Activated B cell treated with CpG ODN at 0.5 μM for 24 hours (primary cell): ENCODE measurements at places on chromosomes 3 and 15.

DNA sequence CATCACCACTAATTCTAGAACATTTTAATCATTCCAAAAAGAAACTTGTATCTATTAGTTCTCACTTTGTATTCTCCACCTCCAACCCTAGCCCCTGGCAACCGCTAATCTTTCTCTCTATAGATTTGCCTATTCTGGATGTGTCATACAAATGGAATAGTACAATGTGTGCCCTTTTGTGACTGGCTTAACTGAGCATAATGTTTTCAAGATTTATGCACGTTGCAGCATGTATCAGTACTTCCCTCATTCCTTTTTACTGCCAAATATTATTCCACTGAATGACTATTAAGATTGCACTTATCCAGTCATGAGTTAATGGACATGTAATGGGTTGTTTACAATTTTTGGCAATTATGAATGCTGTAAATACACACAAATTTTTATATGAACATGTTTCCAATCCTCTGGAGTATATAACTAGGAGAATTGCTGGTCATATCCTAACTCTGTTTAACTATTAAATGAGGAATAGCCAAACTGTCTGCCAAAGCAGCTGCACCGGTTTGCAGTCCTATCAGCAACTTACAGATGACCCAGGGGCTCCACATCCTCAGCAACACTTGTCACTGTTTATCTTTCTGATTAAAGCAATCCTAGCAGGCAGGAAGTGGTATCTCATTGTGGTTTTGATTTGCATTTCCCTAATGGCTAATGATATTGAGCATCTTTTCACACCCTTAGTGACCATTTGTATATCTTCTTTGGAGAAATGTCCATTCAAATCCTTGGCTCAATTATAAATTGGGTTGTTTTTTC lies 42.9 kb downstream of the DCUN1D1 start:
- DNase-seq, result no peak

- DNase-seq, result no peak
These were observed 91.0 kb downstream of the LRTM1 start for GRCh38 chr3:54836871-54837270.

- DNase-seq, result no peak
These were observed 32.2 kb downstream of the HGD start for GRCh38 chr3:120649830-120650233.

DNA sequence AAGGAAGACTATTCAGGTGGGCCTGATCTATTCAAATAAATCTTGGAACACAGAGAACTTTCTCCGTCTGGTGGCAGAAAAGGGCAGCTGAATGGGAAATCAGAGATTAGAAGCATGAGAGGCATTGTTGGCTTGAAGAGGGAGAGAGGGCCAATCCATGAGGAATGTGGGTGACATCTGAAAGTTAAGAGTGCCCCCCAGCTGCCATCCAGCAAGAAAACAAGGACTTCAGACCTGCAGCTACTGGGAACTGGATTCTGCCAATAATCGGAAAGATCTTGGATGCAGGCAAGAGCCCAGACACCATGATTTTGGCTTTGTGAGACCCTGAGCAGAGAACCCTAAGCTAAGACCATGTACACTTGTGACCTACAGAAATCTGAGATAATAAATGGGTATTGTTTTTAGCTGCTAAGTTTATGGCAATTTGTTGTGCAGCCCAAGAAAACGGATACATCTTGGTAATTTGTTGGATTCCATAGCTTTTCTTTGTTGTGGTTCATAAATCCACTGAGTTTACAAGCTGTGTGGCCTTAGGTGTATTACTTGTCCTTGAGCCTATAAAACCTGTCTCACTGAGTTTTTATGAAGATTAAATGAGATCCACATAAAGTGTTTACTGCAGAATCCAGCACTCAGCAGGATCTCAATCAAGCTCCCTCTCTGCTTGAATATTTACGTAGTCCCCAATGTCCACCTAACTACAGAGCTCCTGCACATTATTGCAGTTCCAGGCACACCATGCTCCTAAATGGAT lies 82.1 kb upstream of the PRTG start:
- no peak for DNase-seq

DNA sequence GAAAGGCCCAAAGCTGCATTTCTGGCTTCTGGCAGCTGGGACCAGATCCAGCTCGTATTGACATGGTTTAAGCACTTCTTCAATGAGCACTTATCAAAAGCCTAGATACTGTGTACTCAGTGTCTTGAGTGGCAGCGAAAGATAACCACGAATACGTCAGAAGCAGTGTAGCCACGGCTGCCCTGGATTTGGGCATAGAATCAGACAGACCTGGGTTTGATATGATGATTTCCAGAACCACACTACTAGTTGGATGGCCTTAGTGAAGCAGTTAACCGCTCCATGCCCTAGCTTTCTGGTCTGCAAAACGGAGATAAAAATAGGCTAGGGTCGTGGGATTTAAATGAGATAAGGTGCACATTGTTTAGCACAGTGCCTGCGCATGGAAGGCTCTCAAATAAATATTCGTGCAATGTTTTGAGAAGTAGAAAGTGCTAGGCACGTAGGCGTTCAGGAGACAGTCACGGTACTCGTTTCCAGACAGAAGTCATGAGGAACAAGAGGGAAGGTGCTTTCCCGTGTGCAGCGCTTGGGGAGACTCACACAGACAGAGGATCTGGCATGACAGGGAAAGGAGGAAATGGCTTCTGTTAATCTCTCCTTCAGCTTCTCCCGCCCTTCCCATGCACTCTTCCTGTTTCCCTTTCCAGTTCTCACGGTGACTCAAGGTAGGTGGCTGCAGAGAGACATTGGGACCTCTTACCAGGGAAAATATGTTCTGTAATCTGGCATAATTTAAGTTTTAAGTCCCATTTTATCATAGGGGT lies 70.3 kb downstream of the CCNL1 start:
- peak; percentile 20 for DNase-seq

DNA sequence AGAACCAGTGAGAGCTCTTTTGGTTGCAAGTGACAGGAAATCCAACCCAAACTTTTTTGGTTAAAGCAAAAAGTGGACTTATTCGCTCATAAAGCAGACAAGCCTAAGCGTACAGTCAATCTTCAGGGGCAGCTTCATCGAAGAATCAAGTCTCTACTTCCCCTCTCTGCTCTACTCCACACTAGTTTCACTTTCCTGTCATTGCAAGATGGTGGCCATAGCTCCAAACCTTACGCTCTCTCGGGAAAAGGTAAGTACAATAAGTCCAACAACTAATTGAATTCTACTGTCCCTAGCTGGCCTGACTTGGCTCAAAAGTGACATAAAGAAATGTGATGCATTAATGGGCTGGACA lies 24.9 kb upstream of the ZNF710 start:
- DNase-seq, result no peak

DNA sequence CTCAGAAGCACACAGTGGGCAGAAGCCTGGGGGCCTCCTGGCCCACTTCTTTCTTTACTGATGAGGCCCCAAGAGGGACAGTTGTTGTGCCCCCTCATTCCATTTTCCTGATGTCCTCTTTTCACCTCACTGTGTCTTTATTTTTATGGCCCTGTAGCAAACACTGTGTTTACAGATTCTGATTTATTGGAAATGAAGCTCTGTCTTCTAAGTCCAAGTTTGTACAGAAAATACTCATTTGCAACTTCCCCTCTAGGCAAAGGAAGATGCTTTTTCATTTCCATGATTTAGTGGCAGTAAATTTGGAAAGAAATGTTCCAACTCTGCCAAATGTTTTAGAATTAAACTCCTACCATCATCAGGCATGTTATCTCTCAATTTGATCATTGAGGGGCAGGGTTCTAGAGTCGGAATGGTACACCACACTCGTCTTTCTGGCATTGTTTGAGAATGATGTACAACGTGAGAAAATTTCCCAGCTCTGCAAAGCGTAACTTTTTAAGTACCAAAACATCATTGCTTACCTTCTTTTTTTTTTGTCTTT lies 129.7 kb downstream of the ARNT2 start:
- no peak for DNase-seq

GRCh38 chr3:18747383-18747782 lies 322.2 kb upstream of the SATB1 start:
- no peak for DNase-seq
